Stimulated activated CD4-positive, alpha-beta T cell treated with anti-CD3 and anti-CD28 coated beads, Interleukin-1b, Interleukin-23, amount 100 ng/mL, for 48 hours (primary cell): ENCODE measurements at places on chromosomes 11 and 22.

- DNase-seq = no peak
Observed at GRCh38 chr11:71298761-71299181, 46.4 kb upstream of the SHANK2 start.

- no peak for DNase-seq
Observed at GRCh38 chr22:42343121-42343454, 72.6 kb upstream of the TCF20 start.

- no peak for DNase-seq
Observed at GRCh38 chr11:120632579-120632978, 121.0 kb downstream of the GRIK4 start.

DNA sequence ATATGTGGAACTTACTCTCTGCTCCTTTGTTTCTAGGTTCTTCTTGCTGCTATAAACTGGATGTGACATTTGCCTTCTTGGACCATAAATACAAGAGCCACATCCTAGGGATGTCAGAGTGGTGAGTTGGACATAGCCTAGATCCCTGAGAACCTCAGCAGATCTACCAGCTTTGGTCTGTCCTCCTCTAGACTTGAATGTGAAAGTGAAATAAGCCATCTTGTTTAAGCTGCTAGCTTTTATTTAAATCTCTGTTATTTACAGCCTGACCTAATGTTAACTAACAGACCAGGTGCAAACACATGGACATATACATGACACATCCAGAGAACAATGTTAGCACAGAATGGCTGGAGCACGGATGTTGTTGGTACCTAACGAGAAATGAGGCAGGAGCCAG, 36.0 kb downstream of the SLN start:
- DNase-seq = no peak

GRCh38 chr11:66420671-66421476, at the start of gene NPAS4:
NPAS4 (plus strand) TSS chr11:66421035; CDS start chr11:66421180, 145 bp downstream.
- DNase-seq = no peak
